ENCODE measurements at places on chromosomes 5 and 9.

DNA sequence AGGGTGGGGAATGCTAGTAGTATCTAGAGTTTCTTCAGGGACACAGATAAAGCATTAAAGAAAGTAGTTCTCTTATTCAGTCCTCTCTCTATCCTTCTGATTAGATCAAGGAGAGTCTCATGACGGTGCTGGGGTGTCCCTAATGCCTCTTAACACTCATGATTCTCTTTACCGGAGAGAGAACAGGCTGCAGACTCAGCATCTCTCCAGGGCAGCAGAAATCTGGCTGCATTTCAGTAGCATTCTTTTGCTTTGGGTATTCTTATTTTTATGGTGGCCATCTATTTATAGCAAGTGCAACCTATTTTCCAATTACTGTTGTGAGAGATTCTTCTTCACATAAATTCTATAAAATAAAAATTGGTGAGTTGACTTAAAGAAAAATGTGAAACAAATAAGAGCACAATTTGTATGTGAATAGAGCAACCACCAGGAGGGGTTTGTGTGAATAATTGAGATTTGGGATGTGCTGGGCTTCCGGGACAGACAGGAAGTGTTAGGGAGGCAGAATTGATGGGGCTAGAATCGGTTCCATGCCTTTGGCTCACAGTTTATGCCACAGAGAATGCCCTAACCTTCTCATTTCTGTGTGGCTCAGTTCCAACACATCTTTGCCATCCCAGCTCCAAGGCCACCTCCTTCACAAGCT, 23.8 kb upstream of the BOD1 start:
- DNase-seq, result no peak

- no peak for DNase-seq
Measured at GRCh38 chr5:144831650-144832049, 661.0 kb downstream of the KCTD16 start.

GRCh38 chr5:172703952-172704351, 62.9 kb downstream of the NEURL1B start:
- no peak for DNase-seq

DNA sequence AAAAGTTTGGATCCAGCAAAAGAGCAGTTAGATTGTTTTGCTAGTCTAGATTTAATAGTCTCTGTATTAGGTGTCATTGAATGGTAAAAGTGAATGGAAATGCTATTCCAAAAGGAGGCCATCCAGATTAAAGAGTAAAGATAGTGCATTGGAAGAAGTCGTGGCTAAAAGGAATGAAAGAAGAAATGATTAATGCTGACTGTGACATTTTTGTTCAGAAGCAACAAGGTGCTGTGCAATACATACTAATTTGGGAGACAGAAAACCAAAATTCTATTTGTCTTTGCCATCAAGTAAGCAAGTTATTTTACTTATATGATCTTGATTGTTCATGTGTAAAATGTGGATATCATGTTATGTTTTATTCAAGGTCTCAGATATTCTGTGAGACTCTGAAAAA, 85.1 kb downstream of the GPBP1 start:
- no peak for DNase-seq

- DNase-seq, result no peak
Measured at GRCh38 chr9:100206899-100207298, 107.9 kb downstream of the INVS start.

DNA sequence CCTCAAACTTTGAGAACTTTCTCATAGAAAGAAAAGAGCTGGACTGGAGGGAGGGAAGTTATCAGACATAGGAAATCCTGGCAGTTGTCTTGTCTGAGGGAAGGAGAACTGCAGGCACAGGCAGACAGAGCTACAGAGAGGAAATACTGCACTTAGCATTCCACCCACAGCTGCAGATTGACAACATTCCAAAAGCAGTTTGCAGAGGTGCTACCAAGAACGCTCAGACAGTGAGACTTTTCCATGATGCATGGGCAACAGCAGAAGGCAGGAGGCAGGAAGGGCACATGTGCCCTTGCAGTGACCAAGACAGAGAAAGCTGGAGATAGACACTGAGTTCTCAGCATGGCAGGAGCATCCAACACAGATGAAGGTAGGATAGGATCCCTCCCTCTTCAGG, 327.5 kb upstream of the ZNF462 start:
- no peak for DNase-seq

DNA sequence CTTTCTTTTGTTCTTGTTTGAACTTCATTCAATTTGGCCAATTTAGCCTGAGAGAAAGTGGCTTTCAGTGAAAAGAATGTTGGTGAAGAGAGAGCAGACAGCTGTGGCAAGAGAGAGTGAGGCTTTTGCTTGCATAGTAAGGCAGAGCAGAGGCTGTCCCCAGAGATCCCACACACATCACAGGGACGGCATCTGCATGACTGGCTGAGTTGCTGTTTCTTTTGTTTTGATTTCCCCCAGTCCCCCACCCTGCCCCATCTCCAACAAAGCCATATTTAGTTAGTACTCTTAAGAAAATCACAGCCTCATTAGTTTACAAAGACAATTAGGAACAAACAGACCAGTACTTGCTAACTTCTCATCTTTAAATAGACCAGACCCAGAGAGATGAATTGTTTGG, 363.9 kb upstream of the SEMA6A start:
- DNase-seq, result no peak

DNA sequence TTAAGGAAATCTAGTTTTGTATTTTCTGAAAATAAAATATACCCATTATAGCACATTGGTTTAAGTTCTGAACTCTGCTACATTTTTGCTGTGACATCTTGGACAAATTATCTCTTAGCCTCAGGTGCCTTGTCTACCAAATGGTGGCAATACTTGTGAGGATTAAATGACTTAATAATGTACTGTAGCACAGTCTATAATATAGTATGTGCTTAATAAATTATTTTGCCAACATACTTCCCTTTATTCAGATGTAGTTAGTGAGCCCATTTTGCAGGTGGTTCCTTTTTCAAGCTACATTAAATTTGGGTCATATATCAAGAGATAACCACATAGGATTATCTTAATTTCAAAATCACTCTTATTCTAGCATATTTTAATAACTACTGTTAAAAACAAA, 3.2 kb downstream of the ETF1 start:
- DNase-seq, result no peak
